Astrocyte (in vitro differentiated cells and primary cell): ENCODE measurements at places on chromosomes 3 and 15. TPM values are rescaled to one million over a fixed set of nuclear protein-coding genes. Genes with fewer than 3 reads are reported as not detected.

The NR1I2 gene
- not detected in 2 replicates for total RNA-seq

The CNTN6 gene
- total RNA-seq: 0.22 TPM in 1 of 2 replicates, not detected in the other

The SOX2 gene
- 5.2 and 6.5 TPM in 2 replicates for total RNA-seq

The GOLGA6L2 gene
- not detected in 2 replicates for total RNA-seq

The NEK11 gene
- total RNA-seq: 6.7 and 7.1 TPM in 2 replicates

The CLDN16 gene
- total RNA-seq: 0.24 and 0.50 TPM in 2 replicates

The DAZL gene
- total RNA-seq: not detected in 2 replicates

The CPA3 gene
- not detected in 2 replicates for total RNA-seq

The NOX5 gene
- total RNA-seq: 0.09 and 0.14 TPM in 2 replicates

The CLRN1 gene
- total RNA-seq: not detected in 2 replicates

The ANKRD63 gene
- not detected in 2 replicates for total RNA-seq

The EHD4 gene
- total RNA-seq: 46.4 and 51.4 TPM in 2 replicates

The STXBP5L gene
- 1.6 and 2.1 TPM in 2 replicates for total RNA-seq

The ETFA gene
- 123 and 126 TPM in 2 replicates for total RNA-seq

The LOXL1 gene
- 280 and 384 TPM in 2 replicates for total RNA-seq

The GPX1 gene
- 208 and 268 TPM in 2 replicates for total RNA-seq

The HIGD2B gene
- total RNA-seq: not detected in 2 replicates

The PLAAT1 gene
- 3.9 and 4.6 TPM in 2 replicates for total RNA-seq

The MLF1 gene
- 14.3 and 15.5 TPM in 2 replicates for total RNA-seq

The CLSTN2 gene
- total RNA-seq: 80.9 and 85.0 TPM in 2 replicates

The TM4SF4 gene
- not detected in 2 replicates for total RNA-seq

The OPA1 gene
- 60.3 and 61.8 TPM in 2 replicates for total RNA-seq

The SLC22A14 gene
- total RNA-seq: 0.45 and 0.84 TPM in 2 replicates

The TMEM266 gene
- total RNA-seq: 0.36 TPM in 2 replicates

The TNFAIP8L3 gene
- 1.1 and 1.8 TPM in 2 replicates for total RNA-seq

The DNAJA4 gene
- 0.14 TPM in 1 of 2 replicates, not detected in the other for total RNA-seq

The A4GNT gene
- total RNA-seq: not detected in 2 replicates

The NPHP3 gene
- 32.0 and 32.5 TPM in 2 replicates for total RNA-seq

The HYAL3 gene
- 6.3 and 6.9 TPM in 2 replicates for total RNA-seq

The CASR gene
- total RNA-seq: not detected in 2 replicates

The RHOV gene
- total RNA-seq: 0.43 and 0.61 TPM in 2 replicates

The ATP8B4 gene
- 0.23 and 0.31 TPM in 2 replicates for total RNA-seq

The TMEM87A gene
- 39.6 and 40.9 TPM in 2 replicates for total RNA-seq

The MESP2 gene
- total RNA-seq: not detected in 2 replicates

The RASGRF1 gene
- 0.55 and 1.2 TPM in 2 replicates for total RNA-seq

The HHLA2 gene
- not detected in 2 replicates for total RNA-seq

The DUOXA2 gene
- not detected in 2 replicates for total RNA-seq

The EPHB1 gene
- total RNA-seq: 1.9 and 4.1 TPM in 2 replicates

The HHATL gene
- not detected in 2 replicates for total RNA-seq

The ECE2 gene
- total RNA-seq: not detected in 2 replicates

The IL16 gene
- total RNA-seq: 0.24 and 0.36 TPM in 2 replicates

The ASTE1 gene
- total RNA-seq: 4.5 and 4.8 TPM in 2 replicates

The POC1A gene
- 3.1 and 3.7 TPM in 2 replicates for total RNA-seq

The LRTM1 gene
- not detected in 2 replicates for total RNA-seq
